HT-29 (cell line): ENCODE measurements at places on chromosomes 7 and 10. TPM values are rescaled to one million over a fixed set of nuclear protein-coding genes. Genes with fewer than 3 reads are reported as not detected.

ECHDC3 gene
- total RNA-seq = 0.70 and 2.6 TPM in 2 replicates

LIPM gene
- not detected in 2 replicates for total RNA-seq

PCLO gene
- total RNA-seq = 0.38 and 0.57 TPM in 2 replicates

NKX1-2 gene
- total RNA-seq = not detected in 2 replicates

SUGCT gene
- not detected in 2 replicates for total RNA-seq

ENKUR gene
- 0.21 TPM in 1 of 2 replicates, not detected in the other for total RNA-seq

CYP2C9 gene
- total RNA-seq = not detected in 2 replicates

MET gene
- total RNA-seq = 123 and 128 TPM in 2 replicates

ZNF32 gene
- 7.0 and 7.8 TPM in 2 replicates for total RNA-seq

FBXO24 gene
- 0.29 and 0.36 TPM in 2 replicates for total RNA-seq

EBLN1 gene
- total RNA-seq = not detected in 2 replicates

TRIM50 gene
- total RNA-seq = not detected in 2 replicates

PRKG1 gene
- total RNA-seq = not detected in 2 replicates

HTR5A gene
- not detected in 2 replicates for total RNA-seq

PRF1 gene
- not detected in 2 replicates for total RNA-seq

GATA3 gene
- 0.86 and 1.4 TPM in 2 replicates for total RNA-seq

SPDYE8 gene
- total RNA-seq = not detected in 2 replicates

CYP3A5 gene
- 96.3 and 108 TPM in 2 replicates for total RNA-seq
